ENCODE measurements at places on chromosomes 5 and 9.

GRCh38 chr5:149724884-149725283 is 5.2 kb upstream of the PPARGC1B start:
- no peaks in the 10 kb centered on the region for H3K4me1 ChIP-seq
- DNase-seq, result no peak
- H3K27me3 ChIP-seq, result no peaks in the 10 kb centered on the region
- H3K4me3 ChIP-seq, result no peak overlapping the region
- H3K36me3 ChIP-seq, result no peaks in the 10 kb centered on the region
- H3K27ac ChIP-seq, result no peak overlapping the region

GRCh38 chr9:115204904-115205453 is 87.0 kb upstream of the TNC start:
- DNase-seq, result no peak
- no peak overlapping the region for H3K27ac ChIP-seq
- peaks cover 2% of the 10 kb centered on the region for H3K4me1 ChIP-seq
- H3K27me3 ChIP-seq, result no peaks in the 10 kb centered on the region

DNA sequence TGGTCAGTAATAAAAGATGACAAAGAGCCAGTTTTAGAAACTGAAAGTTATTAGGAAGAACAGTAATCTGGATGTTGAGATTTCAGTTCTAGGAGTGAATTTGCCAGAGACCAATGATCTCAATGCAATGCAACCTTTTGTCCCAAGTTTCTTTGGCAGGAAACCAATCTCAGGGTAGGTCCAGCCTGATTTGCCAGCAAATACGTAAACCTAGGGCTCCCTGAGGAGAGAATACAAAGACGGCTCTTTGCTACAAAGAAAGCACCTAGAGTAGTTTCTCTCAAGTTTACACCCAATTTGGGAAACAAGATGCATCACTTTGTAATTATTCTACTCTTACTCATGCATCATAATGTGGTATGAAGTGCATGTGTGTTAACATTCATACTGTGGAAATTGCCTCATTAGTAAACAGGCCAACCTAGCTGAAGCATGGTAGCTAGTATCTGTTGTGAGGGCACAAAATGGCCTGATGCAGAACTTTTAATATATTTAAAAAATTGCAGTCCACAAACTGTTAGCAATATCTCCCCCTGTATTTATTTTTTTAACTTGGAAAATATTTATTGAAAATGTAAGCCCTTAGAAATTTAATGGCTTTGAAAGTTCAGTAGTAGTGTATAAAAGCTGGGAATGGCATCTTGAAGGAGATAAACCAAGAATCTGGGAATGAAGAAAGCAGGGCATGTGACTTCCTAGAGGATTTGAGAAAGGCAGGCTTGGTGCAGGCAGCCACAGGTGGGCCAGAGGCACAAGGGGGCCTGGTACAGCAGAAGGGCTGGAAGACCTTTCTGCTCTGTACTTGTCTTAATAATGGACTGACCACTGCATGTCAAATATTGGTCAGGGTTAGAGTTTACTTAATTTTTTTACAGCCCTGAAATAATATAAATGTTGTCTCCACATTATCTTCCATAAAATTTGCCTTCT is 59.5 kb downstream of the MAST4 start:
- H3K27ac ChIP-seq, result no peak overlapping the region
- no peak overlapping the region for H3K4me3 ChIP-seq
- peaks cover 2% of the 10 kb centered on the region for H3K36me3 ChIP-seq
- no peak for DNase-seq

GRCh38 chr9:99660191-99660636 is 161.5 kb upstream of the NR4A3 start:
- DNase-seq, result no peak
- H3K4me3 ChIP-seq, result no peak overlapping the region
- no peaks in the 10 kb centered on the region for H3K36me3 ChIP-seq

- no peaks in the 10 kb centered on the region for H3K36me3 ChIP-seq
- no peak for DNase-seq
- peaks cover 33% of the 10 kb centered on the region for H3K27me3 ChIP-seq
- H3K27ac ChIP-seq, result no peak overlapping the region
- H3K4me3 ChIP-seq, result peak overlapping the region; percentile 68
Observed at GRCh38 chr5:76954383-76954763, 1.5 kb downstream of the CRHBP start.

DNA sequence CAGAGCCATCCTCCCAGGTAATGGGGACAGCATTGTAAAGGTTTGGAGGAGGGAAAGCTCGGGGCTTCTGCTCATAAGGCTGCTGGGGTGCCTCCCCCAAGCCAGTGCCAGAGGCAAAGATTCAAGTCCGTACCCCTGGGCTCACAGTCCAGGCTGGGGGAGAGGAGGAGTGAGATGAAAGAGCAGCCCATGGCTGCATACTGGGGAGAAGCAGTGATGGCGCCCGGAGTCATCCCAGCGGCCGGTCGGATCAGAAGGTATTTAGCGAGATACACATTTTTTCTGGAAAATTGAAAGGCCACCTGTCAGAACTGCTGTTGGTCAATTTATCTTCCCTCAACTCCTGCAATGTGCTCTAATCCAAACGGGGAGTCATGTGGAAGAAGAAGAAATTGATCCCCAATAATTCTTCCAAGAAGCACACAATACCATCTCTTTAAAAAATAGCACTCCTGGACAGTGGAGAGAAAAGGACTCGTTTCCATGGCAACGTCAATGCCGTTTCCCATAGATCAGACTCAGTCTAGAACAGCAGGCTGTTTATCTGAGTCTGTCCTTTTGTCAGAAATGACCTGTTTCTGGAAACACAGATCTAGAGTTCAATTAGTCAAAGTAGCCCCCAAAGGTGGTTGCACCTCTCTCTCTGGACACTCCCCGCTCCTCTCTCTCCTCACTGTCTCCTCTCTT is 65.9 kb downstream of the NSG2 start:
- DNase-seq, result no peak
- no peaks in the 10 kb centered on the region for H3K4me1 ChIP-seq
- H3K27me3 ChIP-seq, result no peaks in the 10 kb centered on the region
- no peaks in the 10 kb centered on the region for H3K36me3 ChIP-seq

DNA sequence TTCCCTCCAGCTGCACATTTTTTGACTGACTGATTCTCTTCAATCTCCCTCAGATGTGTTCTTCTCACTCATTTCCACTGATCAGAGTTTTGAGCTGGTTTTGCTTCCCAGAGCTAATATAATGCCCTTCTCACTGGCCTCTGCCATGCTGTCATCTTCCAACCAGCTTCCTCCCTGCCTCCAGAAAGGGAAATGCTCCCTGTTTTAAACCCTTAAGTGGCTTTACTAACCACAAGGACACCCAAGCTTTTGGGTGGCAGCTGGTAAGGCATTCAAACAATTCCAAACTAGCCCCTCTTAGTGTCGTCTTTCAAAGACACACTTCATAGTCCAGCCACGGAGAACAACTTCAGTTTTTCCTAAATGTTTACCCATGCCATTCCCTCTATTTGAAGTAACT is 172.5 kb downstream of the CRB2 start:
- no peaks in the 10 kb centered on the region for H3K4me1 ChIP-seq
- no peaks in the 10 kb centered on the region for H3K27me3 ChIP-seq
- H3K4me3 ChIP-seq, result no peak overlapping the region
- no peaks in the 10 kb centered on the region for H3K36me3 ChIP-seq
- no peak overlapping the region for H3K27ac ChIP-seq

DNA sequence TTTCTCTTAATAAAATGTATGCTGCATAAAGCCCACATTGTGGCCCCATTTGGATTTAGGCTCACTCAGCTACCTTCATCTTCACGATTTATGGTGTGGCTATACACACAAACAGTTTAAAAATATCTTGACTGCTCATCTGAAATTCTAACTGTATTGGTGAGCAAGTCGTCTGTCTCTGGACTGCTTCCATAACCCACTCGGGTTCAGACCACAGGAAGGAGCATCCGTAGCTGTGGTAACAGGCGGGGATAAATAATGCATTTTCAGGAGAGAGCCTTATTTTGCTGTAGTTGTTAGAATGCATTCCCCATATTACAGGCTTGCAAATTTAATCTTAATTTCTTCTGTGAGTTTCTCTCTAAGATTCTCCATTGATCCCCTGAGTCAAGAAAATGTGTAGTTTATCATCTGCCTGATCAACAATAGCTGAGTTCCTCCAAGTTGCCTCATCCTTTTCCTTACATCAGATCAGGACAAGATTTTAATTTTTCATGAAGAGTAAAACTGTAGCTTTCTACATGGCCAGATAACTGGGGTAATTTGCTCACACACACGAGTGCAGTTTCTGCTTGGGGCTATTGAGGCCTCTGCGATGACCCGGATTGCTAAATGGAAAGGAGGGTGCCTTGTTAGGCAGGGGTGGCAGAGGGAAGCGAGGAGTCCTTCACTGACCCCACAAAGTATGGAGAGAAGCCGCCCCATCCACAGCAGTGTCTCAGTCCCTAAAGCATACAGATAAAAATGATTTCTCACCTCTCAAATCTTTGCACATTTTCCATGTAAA is 133.9 kb downstream of the FSTL4 start:
- no peaks in the 10 kb centered on the region for H3K27me3 ChIP-seq
- H3K4me1 ChIP-seq, result 0 out of 2 replicates have a peak, but pooled peaks cover 3% of the 10 kb centered on the region
- no peaks in the 10 kb centered on the region for H3K36me3 ChIP-seq
- no peak for DNase-seq

DNA sequence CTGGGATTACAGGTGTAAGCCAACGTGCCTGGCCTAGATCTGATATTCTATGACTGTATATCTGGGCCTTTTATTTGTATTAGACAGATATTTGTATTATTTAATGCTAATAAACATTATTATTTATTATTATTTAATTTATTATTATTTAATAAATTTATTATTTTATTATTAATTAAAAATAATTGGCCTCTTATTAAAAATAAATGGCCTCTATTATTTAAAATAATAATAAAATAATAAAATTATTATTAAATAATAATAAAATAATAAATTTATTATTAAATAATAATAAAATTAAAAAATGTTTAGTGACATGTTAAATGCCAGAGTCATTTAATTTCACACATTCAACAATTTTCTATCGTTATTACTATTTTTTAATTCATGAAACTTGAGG is 9.8 kb upstream of the COL15A1 start:
- H3K36me3 ChIP-seq, result no peaks in the 10 kb centered on the region
- peaks cover 3% of the 10 kb centered on the region for H3K4me1 ChIP-seq
- no peaks in the 10 kb centered on the region for H3K27me3 ChIP-seq
- H3K27ac ChIP-seq, result no peak overlapping the region
- H3K4me3 ChIP-seq, result no peak overlapping the region
